Urinary bladder (tissue), 4 donors: ENCODE measurements at places on chromosomes 7 and 10. TPM values are rescaled to one million over a fixed set of nuclear protein-coding genes. Genes with fewer than 3 reads are reported as not detected.

HDAC9 gene
- polyA plus RNA-seq: 3.3 TPM

LEP gene
- 5.3 TPM for polyA plus RNA-seq

- no peak for DNase-seq
Observed at GRCh38 chr10:2874963-2875362, 192.4 kb upstream of the PFKP start.

GRCh38 chr10:62559481-62560200, 185.5 kb downstream of the ZNF365 start:
- DNase-seq: no peak

- DNase-seq: no peak
Observed at GRCh38 chr7:32018845-32019578, 51.2 kb downstream of the PDE1C start.

DNA sequence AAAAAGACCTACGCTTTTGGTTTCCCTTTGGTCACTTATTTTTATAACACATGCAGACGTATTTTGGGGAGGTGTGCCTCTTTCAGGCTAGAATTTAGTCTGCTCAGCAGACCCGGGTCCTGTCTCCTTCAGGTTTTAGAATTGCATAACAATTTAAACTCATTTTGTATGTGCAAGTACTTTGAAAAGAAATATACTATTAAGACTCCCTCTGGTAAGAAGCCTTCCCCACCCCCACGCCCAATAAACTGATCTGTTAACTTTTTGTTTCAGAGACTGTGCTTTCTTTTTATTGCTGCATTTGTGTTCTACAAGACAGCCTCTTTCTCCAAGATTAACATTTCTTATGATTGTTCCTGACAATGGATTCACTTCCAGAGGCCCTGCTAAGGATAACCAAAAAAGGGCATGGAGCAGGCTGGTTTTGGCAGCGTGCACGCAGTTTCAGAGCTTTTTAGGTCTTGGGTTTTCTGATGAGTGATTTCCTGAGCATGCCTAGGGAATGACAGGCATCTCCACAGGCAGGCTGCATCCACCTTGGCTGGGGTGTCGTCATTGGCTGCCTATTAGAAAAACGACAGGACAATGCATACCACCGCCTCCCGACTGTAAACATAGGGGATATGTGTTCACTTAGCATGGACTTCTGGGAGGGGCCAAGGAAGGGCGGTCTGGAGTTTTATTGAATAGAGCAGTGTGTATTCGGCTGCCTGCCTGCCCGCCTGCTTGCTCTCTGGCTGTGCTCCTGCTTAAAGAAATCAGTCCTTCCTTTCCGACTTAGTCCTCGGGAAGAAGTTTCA, at the start of gene CALD1:
Gene CALD1 (plus strand): TSS at position 694 of the 800 bp plus-strand sequence. CDS start 88,100 bp downstream, outside the sequence.
- DNase-seq: peak; percentile 84

- no peak for DNase-seq
Observed at GRCh38 chr10:104650072-104650471, 9.0 kb downstream of the SORCS3 start.

DNA sequence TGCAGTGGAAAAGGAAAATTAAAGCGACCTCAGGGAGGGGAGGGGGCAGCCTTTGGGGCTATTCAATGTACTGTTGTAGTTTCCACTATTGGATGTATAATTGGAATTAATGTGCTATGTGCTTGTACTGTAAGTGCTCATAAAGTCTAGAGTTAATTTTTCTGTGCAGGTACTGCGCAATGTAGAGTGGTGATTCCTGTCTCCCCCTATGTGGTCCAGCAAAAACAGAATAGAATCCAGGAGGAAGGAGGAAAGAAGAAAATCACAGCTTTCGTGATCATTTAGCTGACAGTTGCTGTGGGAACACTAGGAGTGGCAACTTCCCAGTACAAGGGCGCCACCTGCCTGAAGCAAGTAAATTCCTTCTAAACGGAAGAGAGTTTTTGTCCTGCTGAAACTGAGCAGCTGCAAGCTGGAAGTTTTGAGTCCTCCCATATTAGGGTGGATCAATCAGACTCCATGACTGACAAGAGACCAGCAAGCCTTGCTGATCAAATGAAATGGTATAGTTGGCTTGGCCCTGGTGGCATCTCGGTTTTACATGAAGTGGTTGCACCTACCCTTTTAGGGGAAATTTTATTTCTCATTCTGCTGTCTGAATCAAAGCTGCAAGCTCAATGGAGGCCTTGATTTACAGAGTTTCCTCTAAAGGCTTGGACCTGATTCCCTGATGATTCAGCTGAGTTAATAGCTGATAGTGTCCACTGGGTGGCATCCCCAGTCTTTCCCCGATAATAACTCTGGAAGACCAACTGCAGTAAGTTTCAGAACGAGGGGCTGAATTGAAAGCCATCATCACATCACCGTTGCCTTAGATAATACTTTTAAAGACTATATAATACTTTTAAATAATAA, 299.8 kb downstream of the HGF start:
- DNase-seq: peak; percentile 31

DNA sequence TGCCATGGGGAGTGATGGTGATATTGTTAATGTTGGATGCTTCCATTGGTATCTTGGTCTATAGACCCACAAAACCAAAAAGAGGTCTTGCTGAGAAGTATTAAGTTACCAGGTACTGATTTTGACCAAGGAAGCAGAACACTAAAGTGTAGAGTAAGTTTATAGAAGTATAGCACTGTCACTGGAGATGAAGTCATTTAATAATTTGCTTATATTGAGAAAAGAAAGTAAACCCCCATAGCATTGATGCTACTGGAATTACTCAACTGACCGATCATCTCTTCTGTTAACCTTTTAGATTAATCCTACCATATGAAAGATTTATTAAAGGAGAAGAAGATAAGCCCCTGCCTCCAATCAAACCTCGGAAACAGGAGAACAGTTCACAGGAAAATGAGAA, 183.2 kb downstream of the RTKN2 start:
- no peak for DNase-seq

GRCh38 chr10:28291881-28292297, 11.0 kb downstream of the MPP7 start:
- DNase-seq: no peak

GTF2IRD2 gene
- 12.6 TPM for polyA plus RNA-seq
